Mucosa of descending colon (tissue), 3 donors: ENCODE measurements at places on chromosomes 16 and 17. TPM values are rescaled to one million over a fixed set of nuclear protein-coding genes. Genes with fewer than 3 reads are reported as not detected.

MPO gene
- not detected for total RNA-seq

PPP1R27 gene
- total RNA-seq, result not detected

SLC5A10 gene
- not detected for total RNA-seq

NHLRC4 gene
- total RNA-seq, result 0.26 TPM

SPATA22 gene
- 1.1 TPM for total RNA-seq

TRPV2 gene
- total RNA-seq, result 4.8 TPM

TRAF4 gene
- total RNA-seq, result 166 TPM

PLCD3 gene
- 562 TPM for total RNA-seq

VASN gene
- 5.1 TPM for total RNA-seq

TEKT3 gene
- total RNA-seq, result not detected

IL21R gene
- total RNA-seq, result 0.47 TPM

SLFN12 gene
- total RNA-seq, result 5.5 TPM

FOXJ1 gene
- total RNA-seq, result 0.52 TPM

KRT28 gene
- not detected for total RNA-seq

SLC13A2 gene
- 87.0 TPM for total RNA-seq

ACSM5 gene
- total RNA-seq, result 0.67 TPM

KRT222 gene
- 0.43 TPM for total RNA-seq
